ENCODE measurements at places on chromosomes 12 and 14.

DNA sequence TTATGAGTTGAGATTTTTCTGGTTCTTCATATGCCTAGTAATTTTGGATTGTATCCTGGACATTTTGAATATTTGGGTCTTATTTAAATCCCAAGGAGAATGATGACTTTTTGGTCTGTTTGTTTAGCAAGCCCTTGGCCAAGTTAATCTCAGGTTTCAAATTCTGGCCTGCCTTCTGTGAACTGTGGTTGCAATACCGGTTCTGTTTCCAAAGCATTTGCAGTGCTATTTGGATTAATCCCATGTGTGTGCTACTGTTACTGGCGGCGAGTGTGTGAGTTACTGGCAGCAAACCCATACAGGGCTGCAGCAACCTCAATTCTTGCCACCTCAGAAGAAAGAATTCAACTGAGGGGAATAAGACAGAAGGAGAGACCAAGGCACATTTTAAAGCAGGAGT lies 51.1 kb downstream of the TMEM260 start:
- DNase-seq = peak; percentile 9

DNA sequence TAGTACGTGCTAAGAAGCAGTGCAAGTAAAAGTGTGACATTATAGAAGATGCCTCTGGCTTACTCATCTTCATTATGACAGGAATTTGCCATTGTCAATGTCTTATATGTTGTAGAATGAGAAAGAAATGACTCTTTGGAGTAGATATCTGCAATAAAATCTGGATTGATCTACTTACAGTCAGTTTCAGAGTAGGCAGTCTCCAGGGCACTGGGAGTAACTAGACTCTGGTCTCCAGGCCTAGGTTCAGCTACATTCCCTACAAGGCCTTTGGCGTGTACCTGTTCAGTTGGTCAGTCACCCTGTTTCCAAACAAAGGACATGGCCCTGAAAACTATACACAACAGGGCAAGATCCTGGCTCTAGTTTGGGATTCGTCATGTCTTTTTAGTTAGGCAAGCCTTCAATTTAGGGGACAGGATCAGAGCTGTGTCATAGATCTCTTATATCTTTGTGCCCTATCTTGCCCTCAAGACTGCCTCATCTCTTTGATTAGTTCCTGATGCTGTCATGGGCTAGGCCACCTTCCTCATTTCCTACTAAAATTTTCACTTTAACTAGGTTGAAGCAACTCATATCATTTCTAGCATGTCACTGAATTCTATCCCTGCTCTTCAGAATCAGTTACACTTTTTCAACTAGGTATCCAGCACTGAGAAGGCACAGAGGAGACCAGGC lies 410.0 kb downstream of the RAD51B start:
- DNase-seq = no peak

- DNase-seq = no peak
Observed at GRCh38 chr14:96161636-96162035, 43.0 kb upstream of the BDKRB2 start.

DNA sequence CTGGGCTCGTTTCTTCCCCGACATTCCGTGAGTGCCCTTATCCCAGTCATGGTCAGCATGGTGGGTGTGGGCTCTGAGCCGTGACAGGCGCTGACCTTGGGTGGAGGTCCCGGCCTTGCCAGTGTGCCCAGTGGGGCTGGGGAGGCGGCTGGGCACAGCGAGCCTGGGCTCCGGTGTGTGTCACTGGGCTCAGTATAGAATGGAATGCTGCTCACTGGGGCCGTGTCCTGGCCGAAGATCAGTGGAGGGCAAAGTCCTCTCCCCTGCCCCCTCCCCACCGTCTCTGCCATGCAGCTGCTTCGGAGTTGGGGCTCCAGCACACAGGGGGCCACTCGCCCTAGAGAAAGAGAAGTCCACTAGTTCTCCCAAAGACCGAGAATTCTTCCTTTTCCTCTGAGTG lies 164.4 kb downstream of the TSPAN9 start:
- DNase-seq = no peak

- no peak for DNase-seq
Observed at GRCh38 chr14:106058342-106058741, 532.0 kb downstream of the TMEM121 start.

DNA sequence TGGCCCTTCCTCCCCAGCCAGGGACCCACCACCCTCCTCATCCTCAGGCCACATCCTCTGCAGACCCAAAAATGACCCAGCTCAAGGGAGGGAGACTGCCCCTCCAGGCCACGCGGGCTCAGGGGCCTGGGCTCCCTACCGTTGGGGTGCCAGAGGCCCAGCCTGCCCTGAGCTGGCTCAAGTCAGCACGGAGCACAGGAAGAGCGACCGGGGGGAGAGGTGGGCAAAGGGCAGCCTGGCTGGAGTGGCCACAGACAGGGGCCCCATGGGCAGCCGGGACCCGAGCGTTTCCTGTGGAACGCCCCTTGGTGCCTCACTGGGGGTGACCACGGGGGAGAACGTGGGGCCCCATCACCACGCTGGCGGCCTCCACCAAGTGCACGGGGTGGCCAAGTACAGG lies 10.7 kb downstream of the JAG2 start:
- DNase-seq = no peak

DNA sequence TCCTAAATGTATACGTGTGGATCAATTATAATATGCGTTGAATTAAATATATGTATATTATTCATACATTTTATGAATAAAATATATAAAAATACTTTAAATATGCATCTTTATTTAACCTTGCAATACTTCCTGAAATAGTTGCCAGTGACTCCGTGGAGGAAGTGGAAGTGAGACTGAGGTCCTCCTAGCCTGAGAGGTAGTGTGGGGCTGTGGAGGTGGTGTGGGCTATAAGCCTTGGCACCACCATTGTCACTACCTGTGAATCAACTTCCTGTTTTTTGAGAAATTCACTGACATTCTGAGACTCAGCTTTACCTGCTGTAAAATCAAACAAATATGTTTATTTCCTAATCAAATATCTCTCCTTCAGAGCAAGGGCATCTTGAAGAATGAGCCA lies 514.2 kb downstream of the VRK1 start:
- no peak for DNase-seq

- DNase-seq = no peak
Observed at GRCh38 chr14:44612002-44612401, 104.9 kb upstream of the FSCB start.

- no peak for DNase-seq
Observed at GRCh38 chr14:81310606-81311005, 89.5 kb downstream of the STON2 start.

DNA sequence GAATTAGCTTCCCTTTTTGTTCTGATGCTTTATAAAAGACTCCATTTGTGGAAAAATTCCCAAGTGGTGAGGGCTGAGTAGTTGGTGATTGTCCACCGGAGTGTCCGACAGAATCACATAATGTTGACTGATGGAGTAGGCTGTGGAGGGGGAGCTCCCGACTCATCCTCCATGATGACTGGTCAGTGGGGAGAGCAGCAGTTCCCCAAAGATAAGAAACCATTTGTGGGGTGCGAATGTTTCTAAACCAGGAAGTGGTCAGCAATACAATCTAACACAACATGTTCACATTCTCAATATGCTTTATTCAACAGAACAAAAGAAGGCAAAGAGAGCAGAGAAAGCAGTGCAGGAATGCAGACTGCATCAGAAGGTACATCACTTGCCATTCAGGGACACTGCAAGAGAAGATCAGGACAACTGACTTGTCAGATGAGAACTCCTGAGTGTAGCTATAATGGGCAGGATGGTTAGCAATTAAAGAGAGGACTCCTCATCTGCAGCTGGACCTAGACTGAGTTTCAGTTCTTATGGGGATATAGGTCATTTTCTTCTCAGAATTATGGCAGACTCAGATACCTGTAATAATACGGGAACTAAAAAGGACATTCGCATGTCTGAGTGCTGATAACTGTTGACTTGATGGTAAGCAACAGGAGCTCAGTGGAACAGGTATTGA lies 5.4 kb downstream of the KRT6B start:
- no peak for DNase-seq

DNA sequence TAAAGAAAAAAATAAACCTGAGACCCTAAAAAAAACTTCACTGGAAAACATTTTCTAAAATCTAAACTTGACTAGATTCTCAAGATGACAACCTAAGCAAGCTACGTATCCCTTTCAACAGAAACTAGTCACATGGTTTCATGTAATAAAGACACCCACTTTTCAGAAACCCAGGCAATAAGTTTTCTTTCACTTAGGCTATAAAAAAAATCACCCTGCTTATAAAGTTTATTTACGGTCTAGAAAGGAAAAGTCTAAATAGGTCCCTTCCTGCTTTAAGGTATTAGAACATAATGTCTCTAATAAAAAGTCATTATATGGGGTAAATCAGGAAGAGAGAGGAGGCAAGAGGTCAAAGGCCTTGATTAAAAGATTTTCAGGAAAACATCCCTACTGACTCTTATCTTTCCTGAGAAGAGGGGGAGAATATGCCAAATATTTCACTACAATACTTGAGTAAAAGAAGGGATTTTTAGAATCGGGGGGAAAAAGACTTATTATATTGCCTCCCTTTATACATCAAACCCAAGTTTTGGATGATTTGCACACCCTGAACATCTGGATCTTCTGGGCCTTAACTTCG lies 9.5 kb downstream of the CLIP1 start:
- DNase-seq = no peak

GRCh38 chr12:100593490-100593889 lies 20.0 kb downstream of the GAS2L3 start:
- DNase-seq = peak; percentile 26

DNA sequence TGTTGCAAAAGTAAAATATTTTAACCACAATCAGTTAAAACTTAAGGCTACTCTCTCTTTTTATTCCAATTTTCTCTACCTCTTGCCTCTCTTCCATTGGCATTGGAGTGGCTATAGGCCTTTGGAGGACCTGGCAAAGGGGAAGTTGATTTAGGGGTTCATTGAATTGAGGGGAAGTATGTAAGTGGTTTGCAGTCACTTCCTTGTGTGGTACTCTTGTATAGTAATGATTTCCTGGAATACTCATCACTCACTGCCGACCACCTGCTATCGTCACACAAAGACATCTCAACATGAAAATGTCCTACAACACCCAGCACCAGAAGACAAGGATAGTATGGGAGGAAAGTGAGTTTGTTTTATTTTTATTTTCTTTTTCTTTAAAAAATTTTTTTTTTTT lies 45.7 kb upstream of the CPM start:
- DNase-seq = no peak

DNA sequence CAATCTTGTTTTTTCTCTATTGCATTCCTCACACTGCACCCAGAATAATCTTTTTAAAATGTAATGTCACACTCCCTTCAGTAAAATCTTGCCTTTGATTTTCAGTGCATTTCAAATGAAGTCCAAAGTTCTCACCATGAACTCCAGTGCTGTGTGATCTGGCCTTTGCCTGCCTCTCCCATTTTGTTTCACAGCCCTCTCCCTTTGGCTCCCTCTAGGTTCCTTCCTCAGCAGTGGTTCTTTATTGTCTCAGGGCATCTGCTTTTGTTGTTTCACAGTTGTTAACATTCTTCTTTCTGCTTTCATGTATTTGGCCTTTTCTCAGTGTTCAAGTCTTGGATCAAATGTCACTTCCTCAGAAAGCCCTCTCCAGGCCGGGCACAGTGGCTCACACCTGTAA lies 84.5 kb upstream of the AMN1 start:
- DNase-seq = no peak

- no peak for DNase-seq
Observed at GRCh38 chr14:101520621-101521472, 40.4 kb upstream of the DIO3 start.

- no peak for DNase-seq
Observed at GRCh38 chr14:54528973-54529372, 19.3 kb downstream of the CGRRF1 start.

DNA sequence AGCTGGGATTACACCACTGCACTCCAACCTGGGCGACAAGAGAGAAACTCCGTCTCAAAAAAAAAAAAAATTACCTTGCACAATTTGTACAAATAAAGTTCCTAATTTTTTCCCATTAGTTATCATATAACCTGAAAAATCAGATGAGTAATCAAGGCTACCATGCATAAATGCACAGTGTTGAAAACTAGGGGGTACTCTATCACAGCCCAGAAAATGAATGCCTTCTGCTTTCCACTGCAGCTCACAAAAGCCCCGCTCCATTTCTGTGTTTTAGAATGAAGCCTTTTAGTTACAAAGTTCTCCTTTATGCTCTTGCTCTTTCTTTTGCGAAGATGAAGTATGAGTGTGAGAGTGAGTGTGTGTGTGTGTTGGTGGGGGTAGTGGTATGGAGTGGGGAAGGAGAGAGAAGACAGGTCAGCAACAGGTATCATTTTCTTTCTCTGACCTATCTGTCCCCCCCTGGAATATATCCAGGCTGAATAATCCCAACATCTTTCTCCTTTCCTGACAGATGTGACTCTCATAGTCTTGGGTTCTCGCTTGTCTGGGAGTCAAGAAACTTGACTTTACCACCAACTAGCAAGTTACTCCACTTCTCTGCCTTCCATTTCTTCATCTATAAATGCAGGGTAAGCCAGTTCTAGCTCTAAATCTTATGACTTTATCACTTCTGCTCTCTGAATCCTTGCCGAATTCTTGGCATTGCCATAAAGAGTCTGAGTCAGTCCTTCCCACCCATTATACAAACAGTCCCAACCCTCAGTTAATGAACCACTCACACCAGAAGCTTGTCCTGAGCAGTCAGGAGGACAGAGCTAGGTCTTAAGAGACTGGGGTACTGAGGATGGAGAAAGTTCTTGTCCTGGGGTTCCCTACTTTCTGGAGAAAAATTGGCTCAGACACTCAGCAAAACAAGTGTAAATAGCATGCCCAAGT lies 16.1 kb downstream of the BIN2 start:
- peak; percentile 87 for DNase-seq

DNA sequence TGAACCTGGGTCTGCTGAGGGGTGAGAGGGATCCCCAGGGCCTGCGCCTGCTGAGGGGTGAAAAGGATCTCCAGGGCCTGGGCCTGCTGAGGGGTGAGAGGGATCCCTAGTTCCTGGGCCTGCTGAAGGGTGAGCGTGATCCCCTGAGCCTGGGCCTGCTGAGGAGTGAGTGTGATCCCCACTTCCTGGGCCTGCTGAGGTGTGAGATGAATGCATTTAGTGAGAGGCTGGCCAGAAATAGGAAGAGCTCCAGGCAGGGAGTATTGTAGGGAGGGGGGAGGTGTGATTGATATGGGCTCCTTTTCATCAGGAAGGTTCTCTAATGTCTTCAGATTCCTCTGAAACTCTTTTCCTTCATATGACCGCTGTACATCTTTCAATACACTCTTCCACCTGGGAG lies 43.0 kb downstream of the FAM186A start:
- DNase-seq = no peak

DNA sequence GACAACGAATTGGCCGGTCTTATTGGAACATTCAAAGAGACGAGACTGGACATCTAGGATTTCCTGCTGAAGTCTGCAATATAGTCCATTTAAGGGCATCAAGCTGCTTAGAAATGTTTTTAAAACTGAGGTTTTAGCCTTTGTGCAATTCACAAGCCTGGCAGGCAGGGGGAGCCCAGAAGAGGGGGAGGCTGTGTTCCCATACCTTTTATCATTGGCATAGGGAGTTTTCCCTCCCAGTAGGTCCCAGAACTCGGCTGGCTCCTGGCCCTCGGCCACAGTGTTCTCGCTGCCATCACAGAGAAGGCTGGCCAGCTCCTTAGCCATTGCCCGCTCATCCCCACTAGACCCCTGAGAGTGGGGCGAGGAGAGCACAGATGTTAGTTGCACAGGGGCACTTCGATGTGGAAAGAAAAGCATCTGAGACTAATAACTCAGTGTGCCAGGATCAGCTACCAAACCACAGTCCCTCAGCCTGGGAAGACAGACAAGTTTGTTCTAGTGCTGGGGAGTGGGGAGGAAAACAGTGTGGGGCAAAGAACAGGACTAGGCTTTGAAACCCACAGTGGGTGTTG lies 15.1 kb downstream of the AVIL start:
- DNase-seq = peak; percentile 58

- DNase-seq = no peak
Observed at GRCh38 chr14:40386433-40386832, 954.2 kb upstream of the FBXO33 start.

- DNase-seq = peak; percentile 11
Observed at GRCh38 chr12:116996621-116997020, 85.9 kb downstream of the FBXW8 start.

All from fibroblast of skin of scalp (primary cell).